ENCODE measurements at places on chromosomes 5 and 9.

- no peak for DNase-seq
Observed at GRCh38 chr5:147407094-147407681, 102.7 kb downstream of the DPYSL3 start.

- DNase-seq: no peak
Observed at GRCh38 chr9:6049798-6050197, 34.4 kb upstream of the RANBP6 start.

GRCh38 chr5:20949636-20950035 is 961.6 kb upstream of the CDH18 start:
- no peak for DNase-seq

- DNase-seq: no peak
Observed at GRCh38 chr5:158388021-158388420, 529.1 kb upstream of the CLINT1 start.

GRCh38 chr5:88899096-88899737 is 16.2 kb upstream of the MEF2C start:
- DNase-seq: no peak

DNA sequence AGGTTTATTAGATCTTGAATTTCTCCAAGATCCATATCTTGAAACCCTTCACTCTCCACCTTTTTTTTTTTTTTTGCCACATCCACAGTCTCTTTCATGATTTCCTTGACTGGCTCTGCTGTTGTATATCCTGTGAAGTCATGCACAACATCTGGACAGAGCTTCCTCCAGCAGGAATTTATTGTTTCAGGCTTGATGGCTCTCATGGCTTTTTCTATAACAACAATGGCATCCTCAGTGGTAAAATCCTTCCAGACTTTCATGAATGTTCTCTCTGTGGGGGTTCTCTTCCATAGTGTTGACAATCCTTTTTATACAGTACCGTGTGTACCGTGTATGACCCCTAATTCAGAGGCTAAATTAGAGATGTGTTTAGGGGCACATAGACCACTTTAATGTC is 24.0 kb downstream of the RANBP17 start:
- DNase-seq: no peak

DNA sequence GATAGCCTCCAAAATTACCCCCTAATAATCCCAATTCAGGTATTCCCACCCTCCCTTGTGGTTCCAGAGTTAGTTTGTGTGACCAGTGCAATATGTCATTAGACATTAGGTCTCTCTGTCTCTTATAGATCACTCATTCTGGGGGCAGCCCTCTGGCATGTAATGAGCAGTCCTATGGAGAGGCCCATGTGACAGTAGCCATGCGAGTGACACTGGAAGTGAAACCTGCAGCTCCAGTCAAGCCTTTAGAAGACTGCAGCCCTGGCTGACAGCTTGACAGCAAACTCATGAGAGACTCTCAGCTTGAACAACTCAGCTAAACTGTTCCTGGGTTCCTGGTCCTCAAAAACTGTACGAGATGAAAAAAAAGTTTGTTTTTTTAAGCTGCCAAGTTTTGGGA is 54.0 kb upstream of the HSPB3 start:
- no peak for DNase-seq

DNA sequence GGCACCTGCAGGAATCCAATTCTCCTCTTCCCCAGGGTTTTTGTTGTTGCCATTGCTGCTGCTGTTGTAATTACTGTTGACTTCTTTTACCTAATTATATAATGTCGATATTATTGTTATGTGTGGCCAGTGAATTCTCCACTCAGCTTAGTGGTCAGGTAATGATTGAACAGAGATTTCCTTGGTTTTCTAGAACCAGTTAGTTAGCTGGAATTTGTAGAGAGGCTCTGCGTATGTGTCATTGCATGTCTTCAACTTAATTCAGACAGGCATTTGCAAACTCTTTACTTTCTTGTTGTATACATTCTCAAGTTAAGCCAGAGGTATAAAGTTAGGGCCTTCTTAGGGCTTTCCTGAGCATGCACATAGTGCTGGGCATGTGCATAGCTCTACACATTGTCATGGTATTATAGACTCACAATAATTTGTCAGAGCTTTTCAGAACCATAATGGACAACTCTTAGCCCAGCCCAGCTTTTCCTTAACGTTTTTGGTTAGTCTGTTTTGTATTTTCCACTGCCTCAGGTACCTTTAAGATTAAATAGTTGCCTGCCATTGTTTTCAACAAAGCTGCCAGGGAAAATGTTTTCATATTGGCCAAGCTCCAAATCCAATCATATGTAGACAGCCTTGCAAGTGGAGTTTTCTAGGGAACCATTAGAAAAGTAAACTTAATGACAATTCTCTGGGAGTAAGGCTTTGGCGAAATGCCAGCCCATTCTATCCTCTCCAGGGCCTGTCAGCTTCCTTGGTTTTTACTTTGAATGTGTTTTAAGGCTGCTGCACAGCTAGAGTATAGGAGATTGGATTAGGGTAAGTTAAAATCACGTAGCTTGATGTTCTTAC is 68.1 kb downstream of the UBE2R2 start:
- no peak for DNase-seq

- DNase-seq: no peak
Observed at GRCh38 chr9:91744114-91744513, 205.9 kb downstream of the ROR2 start.

- no peak for DNase-seq
Observed at GRCh38 chr9:88749420-88749819, 214.4 kb downstream of the NXNL2 start.

- no peak for DNase-seq
Observed at GRCh38 chr5:65938256-65938655, 11.9 kb downstream of the ERBIN start.

Data from cortex of kidney (tissue), 1 donor.